ENCODE measurements at places on chromosomes 3 and 15.

GRCh38 chr15:100663915-100664281 lies 61.5 kb downstream of the ASB7 start:
- no peak for DNase-seq

GRCh38 chr15:59249816-59250215 lies 43.2 kb downstream of the LDHAL6B start:
- DNase-seq: no peak

DNA sequence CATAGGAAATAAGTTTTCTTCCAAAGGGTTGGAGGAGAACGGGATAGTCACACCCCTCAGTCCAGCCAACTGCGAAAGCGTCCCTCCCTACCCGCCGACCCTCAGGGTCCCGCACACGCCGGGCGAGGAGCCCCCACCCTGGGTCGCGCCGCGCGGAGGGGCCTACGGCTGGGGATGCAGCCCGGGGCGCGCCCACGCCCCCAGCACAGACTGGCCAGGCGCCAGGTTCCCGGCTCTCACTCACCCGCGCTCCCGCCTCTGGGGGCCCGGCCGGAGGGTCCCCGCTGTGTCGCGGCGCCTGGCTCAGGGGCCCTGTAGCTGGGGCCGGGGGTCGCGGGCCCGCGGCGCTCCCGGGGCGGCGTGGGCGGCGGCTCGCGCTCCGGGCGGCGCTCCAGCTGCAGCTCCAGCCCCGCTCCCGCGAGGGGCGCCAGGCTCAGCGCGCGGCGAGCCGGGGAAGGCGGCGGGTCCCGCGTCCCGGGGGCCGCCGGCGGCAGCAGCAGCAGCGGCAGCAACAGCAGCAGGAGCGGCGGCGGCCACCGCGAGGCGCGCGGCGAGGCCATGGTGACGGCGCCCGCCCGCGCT lies 375 bp downstream of the HEG1 start:
- DNase-seq: peak; percentile 66

DNA sequence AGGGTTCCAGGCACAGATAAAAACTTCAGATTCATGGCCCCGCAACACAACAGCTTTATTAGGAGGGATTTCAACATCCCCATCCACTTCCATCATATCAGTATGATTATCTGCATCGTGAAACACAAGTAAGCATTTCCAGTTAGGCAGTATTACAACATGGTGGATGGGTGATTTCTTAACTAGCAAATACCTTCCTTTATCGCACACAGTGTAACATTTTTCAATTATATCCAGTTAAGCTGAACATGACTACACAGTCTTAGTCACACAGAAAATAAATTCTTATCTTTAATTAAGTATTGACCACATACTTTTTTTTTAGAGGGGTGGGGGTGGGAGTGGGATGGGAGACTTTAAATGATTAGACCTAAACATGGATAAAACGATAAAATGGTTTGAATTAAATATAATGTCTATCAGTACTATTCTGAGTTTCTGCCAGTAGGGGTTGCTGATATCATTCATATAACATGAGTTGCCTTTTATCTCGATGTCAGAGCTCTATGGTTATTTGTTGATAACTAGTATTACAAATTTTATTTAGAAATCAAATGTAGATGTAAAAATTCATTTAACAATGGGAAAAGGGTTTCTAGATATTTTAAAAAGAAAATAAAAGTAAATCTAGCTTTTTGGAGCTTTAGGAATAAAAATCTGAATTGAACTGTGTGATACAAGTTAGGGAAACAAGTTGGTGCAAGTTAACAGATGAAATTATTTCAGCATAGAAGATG lies 146.6 kb downstream of the TBL1XR1 start:
- peak; percentile 84 for DNase-seq
